Activated T-cell treated with anti-CD3 and anti-CD28 coated beads, Interleukin-2, amount 50 U/mL, for 48 hours (primary cell): ENCODE measurements at places on chromosomes 5 and 9.
A peak's percentile ranks its signal among the peaks of the same experiment; 100 is the strongest.

DNA sequence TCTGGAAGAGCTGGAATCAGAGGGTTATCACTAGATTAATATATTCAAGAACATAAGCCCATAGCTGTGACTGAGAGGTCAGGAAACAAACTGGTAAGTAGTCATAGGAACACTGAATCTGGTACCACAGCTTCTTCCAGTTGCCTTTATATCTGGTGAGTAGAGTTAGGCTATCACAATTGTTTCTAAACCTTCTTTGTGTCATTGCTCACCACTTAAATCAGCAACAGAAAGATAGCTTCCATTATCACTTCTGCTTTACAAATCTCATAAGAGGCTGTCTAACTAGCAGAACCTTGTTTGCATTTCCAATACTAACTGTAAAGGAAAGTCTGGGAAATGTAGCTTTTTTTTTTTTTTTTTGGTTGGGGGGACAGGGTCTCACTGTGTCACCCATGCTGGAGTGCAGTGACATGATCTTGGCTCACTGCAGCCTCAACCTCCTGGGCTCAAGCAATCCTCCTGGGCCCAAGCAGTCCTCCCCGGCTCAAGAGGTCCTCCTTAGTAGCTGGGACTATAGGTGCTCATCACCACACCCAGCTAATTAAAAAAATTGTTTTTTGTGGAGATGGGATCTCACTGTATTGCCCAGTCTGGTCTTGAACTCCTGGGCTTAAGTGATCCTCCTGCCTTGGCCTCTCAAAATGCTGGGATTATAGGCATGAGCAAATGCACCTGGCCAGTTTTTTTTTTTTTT is 22.0 kb downstream of the CDC42SE2 start:
- no peak for DNase-seq

DNA sequence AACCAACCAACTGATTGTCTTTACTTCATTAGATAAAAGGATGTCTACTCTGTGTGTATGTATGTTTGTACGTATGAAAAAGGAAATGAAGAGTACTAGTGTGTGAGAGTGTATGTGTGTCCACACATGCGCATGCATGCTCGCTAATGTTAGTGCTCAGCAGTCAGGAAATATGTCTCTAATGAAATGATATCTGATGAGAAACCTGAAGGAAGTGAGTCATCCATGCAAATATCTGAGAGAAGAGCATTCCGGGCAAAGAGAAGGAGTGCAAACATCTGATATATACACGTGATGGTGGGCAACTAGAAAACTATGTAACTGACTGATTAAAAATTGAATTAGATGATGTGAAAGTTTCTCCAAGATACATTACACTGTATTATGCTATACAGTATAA is 29.6 kb upstream of the UGCG start:
- DNase-seq, result no peak

GRCh38 chr5:44367203-44367602 is 22.0 kb downstream of the FGF10 start:
- no peak for DNase-seq

DNA sequence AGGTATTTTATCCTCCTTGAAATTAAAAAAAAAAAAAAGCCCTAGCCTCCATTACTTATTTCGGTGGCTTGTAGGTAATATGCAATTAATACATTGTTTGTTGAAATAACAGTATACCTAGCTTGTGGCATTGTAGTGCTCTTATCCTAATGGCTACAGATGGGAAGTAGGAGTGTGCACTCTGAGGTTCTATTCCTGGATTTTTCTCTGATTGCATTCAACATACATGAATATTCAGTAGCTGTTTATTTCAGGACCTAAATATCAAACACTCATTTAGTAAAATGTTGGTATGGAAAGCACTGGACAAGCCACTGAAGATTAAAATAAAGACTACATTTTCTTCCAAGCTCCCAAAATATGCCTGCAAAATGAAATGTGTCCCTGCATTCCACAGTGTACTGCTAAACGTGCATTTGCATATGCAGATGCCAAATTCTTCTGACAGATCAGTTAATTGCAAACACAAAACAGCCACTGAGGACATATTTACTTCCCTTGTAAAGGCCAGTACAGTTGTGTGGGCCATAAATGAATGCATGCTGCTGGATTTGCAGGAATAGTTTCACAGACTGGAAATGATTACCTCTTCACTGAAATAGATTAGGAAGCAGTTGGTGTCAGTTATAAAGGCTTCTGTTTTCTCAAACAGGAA is 826.1 kb downstream of the PRELID2 start:
- no peak for DNase-seq

DNA sequence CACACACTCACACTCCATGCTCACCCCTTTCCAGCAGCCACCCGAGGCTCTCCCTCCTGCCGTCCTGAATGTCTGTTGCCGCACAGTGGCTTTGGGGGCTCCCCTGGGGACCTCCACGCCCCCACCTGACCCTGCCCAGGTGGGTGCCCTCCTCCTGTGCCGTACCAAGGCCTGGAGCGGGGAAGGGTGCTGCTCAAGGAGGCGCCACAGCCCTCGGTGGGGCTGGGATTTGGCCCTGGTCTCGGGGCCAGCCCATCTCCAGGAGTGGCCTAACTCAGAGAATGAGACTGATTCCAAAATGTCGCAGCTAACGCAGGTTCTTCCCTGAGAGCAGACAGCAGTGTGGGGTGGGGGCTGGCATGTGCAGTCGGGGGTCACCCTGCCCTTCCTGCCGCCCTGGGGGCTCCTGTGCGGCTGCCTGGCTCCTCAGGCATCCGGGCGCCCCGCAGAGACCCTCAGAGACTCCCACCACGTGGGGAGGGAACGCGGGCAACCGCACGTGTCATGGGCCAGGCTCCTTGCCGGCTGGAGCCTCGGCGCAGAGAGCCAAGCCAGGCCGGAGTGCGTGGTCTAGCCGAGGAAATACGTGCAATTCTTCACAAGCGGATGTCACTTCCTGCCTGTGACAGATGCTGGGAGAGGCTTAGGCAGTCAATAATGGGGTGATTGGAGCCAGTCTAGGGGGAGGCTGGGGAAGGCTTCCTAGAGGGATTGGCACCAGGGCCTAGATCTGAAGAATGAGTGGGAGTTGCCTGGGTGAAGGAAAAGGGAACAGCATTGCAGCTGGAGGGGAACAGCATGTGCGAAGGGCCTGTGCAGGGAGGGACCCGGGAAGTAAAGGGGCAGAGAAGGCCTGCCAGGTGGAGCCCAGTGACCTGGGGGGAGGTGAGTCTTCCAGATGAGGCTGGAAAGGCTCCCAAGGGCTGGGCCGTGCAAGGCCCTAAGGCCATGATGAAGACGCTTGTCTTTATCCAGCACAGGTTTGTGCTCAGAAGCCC is 44.1 kb downstream of the C9orf50 start:
- DNase-seq, result no peak

- DNase-seq, result no peak
Measured at GRCh38 chr9:69347607-69348006, 22.6 kb downstream of the ENTREP1 start.

DNA sequence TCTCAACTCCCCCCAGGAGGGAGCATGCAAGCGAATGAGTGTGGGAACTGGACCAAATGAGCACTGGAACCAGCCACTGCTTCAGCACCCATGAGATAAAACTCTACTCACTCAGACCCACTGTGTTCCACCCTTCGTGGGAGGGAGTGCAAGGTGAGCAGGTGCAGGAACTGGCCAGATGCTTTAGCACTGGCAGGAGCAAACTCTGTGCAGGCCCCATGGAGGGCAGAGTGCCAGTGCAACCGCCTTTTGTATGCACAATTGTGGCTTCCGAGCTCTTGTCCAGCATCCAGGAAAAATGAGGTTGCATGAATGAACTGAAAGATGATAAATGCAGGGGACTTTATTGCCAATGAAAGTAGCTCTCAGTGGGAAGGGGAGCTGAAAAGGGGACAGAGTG is 67.4 kb upstream of the CCDC112 start:
- no peak for DNase-seq

DNA sequence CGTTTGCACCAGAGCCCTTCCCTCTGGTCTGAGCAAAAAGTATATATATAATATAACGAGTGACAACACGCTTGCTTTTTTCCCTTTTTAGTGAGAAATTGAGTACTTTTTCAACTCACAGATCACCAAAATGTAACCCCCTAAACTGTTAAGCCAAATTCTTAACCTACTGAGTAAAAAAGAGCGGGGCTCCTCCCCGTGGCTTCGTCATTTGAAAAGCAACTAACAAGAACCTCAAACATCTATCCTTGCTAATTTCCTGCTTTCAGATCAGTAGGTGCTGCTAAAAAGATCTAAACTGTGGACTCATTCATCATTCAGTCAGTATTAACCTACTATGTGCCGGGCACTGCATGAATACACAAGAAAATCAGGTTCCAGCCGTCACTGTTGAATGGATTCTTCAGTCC is 1.0 kb upstream of the PTBP3 start:
- DNase-seq, result peak; percentile 66
